ENCODE measurements at places on chromosomes 2 and 18.

DNA sequence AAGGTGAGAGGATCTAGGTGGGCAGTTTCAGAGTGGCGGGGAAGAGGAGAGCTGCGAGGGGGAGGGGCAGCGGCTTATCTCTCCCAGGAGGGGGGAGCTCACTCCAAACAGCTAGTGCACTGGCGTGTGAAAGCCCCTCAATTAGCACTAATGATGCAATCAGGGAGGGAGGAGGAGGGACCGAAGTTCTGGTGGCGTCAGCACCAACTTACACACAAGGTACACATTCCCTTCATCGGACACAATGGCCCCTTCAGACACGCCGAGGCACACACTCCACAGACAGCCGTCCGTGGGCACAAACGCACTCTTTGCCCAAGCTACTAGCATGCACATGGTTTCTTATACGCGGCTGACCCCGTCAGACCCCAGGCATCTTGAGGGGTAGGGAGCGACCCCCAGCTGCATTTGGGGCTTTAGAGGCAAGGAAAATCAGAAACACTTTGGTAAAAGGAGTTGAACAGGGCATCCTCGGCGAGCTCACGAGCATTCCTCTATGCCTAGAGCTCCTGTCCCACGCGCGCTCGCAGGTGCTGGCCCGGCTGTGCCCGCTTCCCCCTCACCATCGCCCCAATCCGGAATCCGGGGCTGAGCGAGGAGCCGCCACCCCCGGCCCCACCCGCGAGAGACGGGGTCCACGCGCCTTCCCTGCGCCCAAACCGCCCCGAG lies 868 bp upstream of the PKDCC start:
- no peak for DNase-seq

DNA sequence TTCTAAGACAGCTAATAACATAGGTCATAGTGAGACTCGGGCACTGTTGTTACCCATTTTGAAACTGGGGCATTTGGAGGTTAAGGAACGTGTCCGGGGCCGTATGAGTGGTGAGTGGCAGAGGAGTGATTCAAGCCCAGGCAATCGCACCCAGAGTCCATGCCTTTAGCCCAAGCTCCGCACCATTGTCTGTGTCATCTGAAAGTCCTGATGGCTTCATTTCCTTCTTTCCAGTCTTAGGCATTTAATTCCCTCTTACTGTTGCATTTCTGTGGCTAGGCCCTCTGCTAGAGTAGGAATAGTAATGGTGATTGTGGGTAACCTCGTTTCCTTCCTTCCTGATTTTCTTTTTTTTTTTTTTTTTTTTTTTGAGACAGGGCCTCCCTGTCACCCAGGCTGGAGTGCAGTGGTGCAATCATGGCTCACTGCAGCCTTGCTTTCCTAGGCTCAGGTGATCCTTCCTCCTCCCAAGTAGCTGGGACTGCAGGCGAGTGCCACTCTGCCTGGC lies 49.8 kb upstream of the ASB1 start:
- DNase-seq: no peak

- no peak for DNase-seq
Observed at GRCh38 chr18:57806978-57807285, 3.8 kb upstream of the ATP8B1 start.

- no peak for DNase-seq
Observed at GRCh38 chr2:16018277-16019059, 78.1 kb downstream of the MYCN start.

DNA sequence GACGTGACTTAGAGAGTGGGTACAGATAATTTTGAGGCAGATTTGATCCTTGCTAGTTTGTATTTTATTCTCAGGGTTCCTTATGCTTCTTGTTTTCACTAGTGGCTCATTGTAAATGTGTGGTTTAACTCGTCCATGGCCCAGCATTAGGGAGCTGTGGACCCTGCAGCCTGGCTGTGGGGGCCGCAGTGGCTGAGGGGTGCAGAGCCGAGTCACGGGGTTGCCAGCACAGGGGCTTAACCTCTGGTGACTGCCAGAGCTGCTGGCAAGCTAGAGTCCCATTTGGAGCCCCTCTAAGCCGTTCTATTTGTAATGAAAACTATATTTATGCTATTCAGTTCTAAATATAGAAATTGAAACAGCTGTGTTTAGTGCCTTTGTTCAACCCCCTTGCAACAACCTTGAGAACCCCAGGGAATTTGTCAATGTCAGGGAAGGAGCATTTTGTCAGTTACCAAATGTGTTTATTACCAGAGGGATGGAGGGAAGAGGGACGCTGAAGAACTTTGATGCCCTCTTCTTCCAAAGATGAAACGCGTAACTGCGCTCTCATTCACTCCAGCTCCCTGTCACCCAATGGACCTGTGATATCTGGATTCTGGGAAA lies 269.9 kb downstream of the MYT1L start:
- DNase-seq: no peak

DNA sequence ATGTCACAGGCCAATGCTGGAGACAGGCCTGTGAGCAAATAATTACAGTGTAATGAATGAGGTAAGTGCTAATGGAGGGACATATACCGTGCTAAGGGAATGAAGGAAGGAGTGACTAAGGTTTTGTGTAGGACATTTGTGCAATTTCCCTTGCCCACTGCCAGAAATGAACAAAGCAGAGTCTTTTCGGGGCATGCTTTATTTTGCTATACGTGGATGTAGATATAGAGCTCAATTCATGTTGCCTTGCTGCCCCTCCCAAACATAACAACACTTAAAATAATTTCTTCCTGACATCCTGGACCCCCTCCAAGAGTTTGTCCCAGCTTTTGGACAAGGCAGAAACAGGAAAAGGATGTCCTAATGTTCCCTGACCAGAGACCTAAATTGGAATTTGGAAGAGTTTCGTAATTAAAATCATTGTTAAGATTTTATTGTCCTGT lies 23.7 kb upstream of the CD28 start:
- no peak for DNase-seq

GRCh38 chr2:6441800-6442199 lies 423.9 kb downstream of the CMPK2 start:
- DNase-seq: no peak

- no peak for DNase-seq
Observed at GRCh38 chr2:43127208-43127940, 99.0 kb downstream of the ZFP36L2 start.

GRCh38 chr2:159149747-159150146 lies 136.8 kb downstream of the WDSUB1 start:
- DNase-seq: no peak

DNA sequence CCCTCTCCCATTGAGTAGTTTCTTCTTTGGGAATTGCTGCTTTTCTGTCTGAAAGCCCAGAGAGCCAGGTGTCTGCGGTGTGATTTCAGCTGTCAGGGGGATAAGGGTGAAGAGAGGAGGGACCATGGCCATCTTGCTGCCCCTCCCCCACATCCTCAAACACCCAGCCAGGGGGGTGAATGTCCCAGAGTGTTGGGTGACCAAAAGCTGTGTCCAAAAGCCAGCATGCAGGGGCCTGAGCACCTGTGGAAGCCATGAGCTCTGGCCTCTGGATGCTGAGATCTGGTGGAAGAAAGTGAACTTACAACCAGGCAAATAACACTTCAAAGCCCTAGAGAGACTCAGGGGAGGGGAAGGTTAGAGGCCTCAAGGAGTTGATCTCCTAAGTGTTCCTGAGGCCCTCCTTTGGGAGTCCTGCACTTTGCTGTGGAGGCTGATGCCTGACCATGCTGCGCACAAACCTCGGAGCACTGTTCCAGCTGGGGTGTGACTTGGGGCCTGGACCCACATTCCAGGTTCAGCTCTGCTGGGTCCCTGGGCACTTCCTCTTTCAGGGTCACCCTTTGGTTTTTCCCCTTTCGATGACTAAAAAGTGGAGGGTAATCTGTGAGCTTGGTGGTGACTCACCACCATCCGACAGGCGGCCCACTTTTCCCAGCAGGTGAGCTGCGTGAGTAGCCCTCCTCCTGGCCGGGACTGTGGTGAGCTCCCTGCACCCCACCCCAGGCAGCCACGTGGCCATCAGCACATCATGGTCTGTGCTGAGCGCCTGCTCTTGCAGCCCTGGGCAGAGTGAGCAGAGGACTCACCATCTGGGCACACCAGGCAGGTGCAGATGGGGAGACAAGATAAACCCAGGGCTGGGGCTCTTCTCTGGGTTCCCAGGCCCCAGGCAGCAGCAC lies 66.8 kb upstream of the FOSL2 start:
- no peak for DNase-seq

All from caudate nucleus (tissue), 63 donors.